ENCODE measurements at places on chromosomes 11 and 22.

- peak; percentile 29 for DNase-seq
These were observed 638 bp upstream of the PITPNM1 start for GRCh38 chr11:67505605-67506396.

DNA sequence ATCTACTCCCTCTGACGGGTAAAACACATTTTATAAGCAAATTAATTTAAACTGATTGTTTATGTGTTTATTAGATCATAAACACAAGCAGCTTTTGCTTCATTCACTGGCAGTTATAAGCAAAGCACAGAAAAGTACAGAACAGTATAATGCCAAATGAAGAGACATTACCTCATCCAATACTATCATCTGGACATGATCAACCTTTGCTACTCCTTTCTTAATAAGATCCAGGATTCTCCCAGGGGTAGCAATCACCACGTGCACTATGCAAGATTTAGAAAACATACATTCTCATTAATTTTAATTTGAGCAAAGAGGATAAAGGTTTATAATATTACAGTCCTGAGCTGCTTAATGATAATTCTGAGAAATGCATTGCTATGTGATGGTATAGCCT is 27.9 kb downstream of the DDX6 start:
- no peak for DNase-seq

DNA sequence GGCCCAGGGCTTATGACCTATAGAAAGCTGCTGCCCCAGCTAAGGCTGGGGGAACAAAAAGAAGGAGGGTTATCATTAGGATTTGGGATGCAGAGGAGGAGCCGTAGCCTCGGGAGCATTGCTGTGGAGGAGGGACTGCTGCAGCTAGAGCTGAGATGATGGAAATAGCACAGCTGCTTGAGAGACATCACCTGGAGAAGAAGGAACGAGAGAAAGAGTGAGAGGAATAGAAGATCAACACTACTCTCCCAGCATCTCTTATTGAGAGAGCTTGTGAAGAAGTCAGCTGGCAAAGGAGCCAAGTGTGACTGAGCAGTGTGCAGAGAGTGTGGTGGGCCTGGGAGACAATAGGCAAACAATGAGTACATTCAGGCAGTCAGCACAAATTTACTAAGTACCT is 100.7 kb upstream of the PLET1 start:
- DNase-seq, result no peak

DNA sequence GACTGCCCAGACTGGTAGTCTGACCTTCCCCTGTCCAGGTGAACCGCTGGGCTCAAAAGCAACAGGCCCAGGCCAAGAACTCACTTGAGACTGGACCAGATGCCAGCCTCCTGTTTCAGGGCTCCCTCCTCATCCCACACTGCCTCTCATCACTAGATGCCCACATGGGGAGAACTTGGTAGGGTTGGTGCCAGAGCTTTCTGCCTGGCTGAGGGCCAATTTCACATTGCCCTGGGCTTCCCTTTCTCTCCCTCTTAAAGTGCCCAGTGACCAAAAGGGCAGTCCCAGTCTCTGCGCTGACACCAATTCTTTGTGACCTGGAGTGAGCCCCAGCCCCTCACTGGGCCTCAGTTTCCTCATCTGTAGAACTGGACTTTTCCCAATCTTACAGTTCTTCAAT is 41.7 kb downstream of the C11orf58 start:
- no peak for DNase-seq

DNA sequence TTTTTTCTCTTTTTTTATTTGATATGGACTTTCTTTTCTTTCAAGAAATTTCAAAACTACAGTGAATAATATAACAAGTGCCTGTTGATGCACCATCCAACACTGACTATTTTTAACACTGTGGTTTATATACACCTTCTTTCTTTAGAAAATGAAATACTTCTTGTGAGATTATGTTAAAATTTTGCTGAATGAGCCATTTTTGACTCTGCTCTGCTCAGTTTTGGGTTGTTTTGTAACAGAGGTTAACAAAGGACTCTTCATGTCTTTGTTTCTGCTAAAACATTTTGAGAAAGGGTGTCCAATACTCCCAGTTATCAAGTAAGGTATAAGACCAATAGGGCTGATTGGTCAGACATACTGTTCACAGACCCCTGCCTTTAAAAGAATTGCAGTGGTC is 44.0 kb upstream of the TENM4 start:
- no peak for DNase-seq

GRCh38 chr11:94134651-94135512 is 6.2 kb downstream of the PANX1 start:
- DNase-seq, result no peak

GRCh38 chr22:37026325-37026724 is 6.8 kb downstream of the MPST start:
- no peak for DNase-seq

GRCh38 chr22:50516068-50516467 is 8.0 kb downstream of the NCAPH2 start:
- DNase-seq, result no peak

DNA sequence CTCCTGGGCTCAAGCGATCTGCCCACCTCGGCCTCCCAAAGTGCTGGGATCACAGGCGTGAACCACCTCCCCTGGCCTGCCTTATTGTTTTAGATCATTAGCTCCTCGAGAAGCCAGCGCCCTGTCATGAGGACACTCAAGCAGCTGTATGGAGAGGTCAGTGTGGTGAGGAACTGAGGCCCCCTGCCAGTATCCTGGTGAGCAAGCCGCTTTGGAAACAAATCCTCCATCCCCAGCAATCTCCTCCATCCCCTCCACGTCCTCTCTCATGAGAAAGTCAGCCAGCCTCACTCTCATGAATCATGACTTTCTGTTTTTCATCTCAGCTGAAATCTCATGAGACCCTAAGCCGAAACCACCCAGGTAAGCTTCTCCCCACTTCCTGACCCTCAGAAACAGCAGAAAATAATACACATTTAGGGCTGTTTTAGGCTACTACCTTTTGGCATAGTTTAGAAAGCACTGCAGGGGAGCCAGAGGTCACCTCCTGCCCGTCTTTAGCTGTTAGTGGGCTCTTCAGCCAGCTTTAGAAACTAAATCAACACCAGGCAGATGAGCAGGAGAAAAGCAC is 56.0 kb downstream of the CTTN start:
- DNase-seq, result no peak

- no peak for DNase-seq
These were observed 69.5 kb downstream of the JAM3 start for GRCh38 chr11:134138376-134138775.

DNA sequence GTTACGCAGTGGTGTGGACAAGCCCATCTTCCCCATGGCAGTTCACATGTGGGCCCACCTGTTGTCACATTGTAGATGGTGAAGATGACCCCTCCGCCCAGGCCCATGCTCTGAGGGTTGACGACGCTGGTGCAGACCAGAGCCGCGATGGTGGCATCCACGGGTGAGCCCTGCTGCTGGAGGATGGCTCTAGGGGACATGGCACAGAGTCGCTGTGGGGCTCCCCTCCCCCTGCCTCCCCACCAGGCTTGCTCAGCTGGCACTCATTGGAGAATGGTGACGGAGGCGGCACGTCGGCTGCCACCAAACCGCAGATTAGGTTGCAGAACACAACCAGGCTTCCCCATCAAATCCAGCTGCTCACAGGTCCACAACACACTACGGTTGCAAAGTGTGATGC is 11.1 kb downstream of the GGT5 start:
- no peak for DNase-seq

- no peak for DNase-seq
These were observed 85.2 kb downstream of the TSPAN18 start for GRCh38 chr11:44811841-44812448.

GRCh38 chr11:35347921-35348331 is 71.4 kb downstream of the SLC1A2 start:
- no peak for DNase-seq

DNA sequence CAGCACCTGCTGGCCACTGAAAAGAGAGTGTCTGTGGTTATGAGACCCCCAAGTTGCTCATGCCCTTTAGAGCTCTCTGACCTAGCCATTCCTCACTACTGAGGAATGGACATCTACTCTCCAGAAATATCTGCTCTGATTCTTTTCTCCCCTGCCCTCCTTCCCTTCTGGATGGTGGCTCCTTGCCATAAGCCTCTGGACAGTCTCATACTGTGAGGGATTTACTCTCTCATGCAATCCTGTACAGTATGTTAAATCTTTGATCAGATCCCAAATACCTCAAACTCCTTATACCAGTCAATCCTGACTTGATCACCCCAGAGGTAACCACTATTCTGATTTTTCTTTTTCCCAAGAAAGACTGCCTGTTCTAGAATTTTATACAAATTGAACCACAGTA is 80.7 kb downstream of the ARHGAP20 start:
- DNase-seq, result no peak

GRCh38 chr11:120499088-120499487 is 12.5 kb upstream of the GRIK4 start:
- DNase-seq, result no peak

- no peak for DNase-seq
These were observed 476.9 kb downstream of the MIAT start for GRCh38 chr22:27134315-27134701.

- no peak for DNase-seq
These were observed at the start of gene RASGRP2 for GRCh38 chr11:64743591-64744543. Gene RASGRP2, minus strand, starts transcription at chr11:64744142. Its CDS starts 1,276 bp downstream, at chr11:64742866.

DNA sequence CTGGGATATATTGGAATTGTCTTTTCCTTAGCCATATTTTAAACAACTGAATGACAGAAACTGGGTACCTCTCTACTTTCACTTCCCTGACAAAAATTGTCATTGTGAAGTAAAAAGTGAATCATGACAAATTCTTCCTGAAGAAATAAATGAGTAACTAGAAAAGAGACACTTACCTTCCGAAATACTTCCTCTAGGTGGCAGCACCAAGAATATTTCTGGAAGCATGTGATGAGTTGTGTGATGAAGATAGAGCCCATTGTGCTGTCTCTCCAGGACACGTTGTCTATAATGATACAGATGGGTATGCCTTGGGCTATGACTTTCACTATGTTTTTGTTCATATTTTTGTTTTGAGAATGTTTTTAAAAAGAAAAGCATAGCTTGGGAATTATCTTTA is 21.5 kb downstream of the CASP4 start:
- DNase-seq, result no peak

GRCh38 chr22:28935713-28936112 is 52.3 kb downstream of the ZNRF3 start:
- no peak for DNase-seq

GRCh38 chr22:27073601-27074425 is 416.4 kb downstream of the MIAT start:
- DNase-seq, result no peak

DNA sequence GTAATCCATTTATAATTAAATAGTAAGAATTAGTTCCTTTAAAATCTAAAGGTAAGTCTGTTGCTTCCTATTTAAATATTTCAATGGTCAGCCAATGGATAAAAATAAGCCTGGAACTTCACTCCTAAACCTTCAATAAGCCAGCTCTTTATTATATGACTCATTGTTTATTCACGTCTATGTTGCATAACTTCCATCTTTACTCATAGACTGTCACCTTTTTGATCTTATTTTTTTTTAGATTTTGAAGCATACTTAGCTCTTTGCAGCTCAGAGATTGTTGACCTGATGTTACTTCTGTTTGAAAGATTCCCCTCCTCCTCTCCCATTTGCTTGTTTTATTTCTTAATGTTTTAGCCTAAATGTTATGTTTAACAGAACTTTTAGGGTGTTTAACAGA is 1571.2 kb upstream of the RAG2 start:
- no peak for DNase-seq

GRCh38 chr11:2796091-2796490 is 89.5 kb downstream of the CDKN1C start:
- DNase-seq, result no peak

GRCh38 chr11:92449222-92449621 is 224.6 kb downstream of the FAT3 start:
- no peak for DNase-seq

DNA sequence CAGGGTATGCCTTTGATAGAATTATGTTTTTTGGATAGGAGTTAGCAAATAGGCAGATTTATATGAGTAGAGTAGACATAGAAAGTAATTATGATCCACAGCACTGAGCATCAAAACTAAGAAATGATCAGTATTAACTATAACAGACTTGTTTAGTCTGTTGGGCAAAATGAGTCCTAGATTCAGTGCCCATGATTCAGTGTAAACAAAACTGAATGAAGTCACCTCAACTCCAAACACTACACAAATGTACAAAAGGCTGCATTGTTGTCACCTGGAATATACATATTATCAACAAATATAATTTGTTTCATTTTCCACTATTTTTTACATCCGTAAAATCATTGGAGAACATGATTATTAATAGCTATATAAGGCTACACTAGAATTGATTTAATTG is 6.7 kb downstream of the UEVLD start:
- no peak for DNase-seq

DNA sequence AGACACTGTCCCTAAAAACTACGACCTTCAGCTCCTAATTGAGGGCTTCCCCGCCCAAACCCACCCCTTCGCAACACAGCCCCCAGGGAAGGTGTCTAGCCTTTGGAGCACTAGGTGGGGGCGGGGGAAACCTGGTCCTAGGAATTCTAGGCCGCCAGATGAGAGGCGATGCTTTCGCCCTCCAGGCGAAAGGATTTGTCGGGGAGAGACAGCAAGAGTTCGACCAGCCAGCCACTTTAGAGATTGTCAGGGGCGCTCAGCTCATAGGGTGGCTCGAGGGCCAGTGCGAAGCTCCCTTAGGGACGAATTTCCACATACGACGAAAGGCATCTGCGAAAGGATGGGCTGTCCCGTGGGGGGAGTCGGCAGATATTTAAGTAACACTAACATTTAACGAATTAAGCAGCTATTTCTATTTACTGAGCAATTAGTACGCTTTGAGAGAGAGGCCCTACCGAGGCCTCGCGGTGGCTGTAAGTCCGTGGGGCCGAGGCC is 5.3 kb downstream of the CD248 start:
- no peak for DNase-seq

DNA sequence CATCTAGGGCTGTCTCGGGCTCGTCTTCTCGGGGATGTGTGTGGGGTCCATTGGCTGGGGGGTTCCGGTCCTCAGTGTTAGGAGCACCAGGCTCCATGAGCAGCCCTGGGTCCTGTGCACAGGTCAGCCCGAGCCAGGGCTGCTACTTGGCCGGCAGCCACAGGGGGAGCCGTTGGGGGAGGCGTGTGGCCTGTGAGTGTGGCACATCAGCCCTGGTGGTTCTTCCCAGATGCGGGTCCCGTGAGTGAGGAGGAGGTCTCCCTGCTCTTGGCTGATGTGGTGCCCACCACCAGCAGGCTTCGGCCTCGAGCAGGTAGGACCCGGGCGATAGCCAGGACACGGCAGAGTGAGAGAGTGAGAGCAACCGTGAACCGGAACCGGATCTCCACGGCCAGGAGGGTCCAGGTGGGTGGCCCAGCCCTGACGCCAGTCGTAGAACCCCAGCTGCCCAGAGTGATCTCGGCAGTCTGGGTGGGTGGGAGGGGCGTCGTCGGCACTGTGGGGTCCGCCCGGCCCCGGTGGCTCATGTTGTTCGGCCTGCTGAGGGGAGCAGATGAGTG is 18.5 kb downstream of the IRF7 start:
- DNase-seq, result no peak

DNA sequence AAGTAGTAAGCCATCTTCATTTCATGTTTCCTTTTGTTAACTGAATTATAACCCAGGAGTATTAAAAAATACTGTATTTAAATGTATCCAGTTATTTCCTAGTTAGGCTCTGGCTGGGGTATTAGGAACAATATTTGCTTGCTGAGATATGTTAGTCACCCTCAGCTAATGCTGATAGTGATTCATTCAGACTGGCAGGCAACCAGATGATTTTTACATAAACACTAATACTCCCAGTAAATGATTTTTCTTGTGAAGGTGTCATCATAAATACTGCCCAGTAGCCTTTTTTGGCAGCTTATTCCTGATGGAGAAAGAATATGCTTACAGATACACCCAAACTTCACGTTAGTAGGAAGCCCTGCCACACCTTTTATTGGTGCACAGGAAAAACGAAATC is 8.1 kb downstream of the YWHAH start:
- DNase-seq, result no peak

- DNase-seq, result no peak
These were observed 67.1 kb upstream of the GRAMD1B start for GRCh38 chr11:123362941-123363340.
